Fibroblast of upper back skin (primary cell): ENCODE measurements at places on chromosomes 3 and 15.
A peak's percentile ranks its signal among the peaks of the same experiment; 100 is the strongest.

DNA sequence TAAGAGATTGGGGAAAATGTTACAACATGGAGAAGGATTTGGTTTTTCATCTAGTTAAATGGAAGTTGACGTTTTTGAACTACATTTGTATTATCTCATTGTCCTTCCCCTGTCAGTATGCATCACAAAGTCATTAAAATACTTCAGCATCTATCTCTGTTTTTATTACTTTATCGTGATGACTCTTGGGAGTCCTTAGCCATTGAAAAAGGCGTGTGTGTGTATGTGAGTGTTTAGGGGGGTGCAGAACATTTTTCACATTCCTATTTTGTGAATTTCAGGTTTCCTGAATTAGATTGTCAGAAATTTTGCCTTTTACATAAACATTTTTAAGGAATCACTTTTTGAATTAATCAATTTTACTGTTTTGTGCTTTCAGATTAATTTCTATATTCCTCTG lies 360.6 kb upstream of the SGO1 start:
- DNase-seq: peak; percentile 51

DNA sequence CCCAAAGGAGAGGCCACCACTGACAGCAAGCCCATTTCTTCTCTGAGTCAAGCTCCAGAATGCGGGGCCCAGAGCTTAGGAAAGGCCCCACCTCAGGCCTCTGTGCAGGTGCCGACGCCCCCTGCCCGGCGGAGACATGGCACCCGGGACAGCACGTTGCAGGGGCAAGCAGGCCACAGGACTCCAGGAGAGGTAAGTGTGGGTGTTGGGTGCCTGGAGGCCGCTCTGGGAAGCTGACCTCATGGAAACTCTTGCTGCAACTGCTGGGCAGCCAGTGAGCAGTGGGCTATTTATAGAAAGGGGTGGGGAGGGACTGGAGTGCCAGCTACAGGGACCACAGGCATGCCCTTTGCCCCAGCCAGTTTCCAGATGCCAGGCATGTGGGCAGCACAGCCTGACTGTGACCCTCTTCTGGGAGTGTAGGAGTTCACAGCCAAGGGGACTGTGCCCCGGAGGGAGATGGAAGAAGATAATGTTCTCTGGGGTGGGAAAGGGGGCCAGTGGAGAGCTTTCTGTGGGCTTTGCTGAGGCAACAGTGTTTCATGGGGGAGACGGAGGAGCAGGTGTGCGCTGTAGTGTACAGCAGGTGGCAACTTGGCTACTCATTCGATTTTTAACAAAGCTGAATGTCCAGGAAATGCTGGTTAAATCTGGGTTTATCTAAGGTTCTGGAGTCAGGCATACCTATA lies 23.7 kb downstream of the ALPK3 start:
- peak; percentile 14 for DNase-seq

DNA sequence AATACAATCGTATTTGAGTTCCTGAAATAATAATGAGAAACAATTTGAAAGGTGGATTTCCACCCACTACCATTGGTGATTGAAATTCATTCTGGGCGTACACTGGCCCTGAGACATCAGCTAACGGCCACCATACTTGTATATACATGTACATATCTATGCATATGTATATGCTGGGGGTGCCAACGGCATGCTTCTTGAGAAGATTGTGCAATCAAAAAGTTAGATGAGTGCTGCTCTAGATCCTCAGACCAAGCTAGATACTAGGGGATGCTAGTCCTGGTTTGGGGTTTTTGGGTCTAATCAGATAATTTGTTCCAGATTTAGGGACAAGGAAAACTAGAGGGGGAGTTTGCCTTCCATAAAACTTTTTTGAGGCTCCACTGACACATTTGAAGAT lies 2.9 kb downstream of the TMEM40 start:
- DNase-seq: no peak

- peak; percentile 70 for DNase-seq
Observed at GRCh38 chr3:45218578-45219390, 7.3 kb downstream of the TMEM158 start.

DNA sequence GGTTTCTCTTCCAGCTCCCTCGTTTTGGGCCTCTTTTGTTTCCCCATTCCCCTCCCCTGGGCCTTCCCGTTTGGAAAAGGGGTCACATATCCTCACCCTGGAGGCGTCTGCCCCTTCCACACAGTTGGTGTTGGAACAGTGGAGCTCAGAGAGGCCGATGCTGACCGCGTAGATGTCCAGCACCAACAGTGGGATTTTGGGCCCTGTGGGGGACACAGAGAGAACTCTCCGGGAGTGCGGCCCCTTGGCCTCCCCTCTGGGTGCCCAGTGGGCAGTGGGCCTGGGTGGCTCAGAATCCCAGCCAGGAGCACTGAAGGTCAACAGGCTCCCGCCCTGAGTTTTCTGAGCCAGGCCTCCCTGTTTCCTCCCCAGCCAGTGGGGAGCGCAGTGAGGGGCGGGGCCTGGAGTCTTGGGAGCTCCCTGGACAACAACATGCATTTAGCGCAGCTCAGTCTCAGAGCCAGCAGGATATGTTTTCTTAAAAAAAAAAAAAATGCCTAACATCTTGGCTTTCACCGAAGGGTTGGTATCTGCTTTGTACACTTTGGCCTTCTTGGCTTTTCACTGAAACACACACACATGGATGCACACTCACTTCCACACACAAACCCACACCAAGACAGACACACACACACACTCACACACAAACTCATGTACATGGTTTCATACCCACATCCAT lies 670 bp upstream of the ISLR start:
- peak; percentile 72 for DNase-seq
